NCI-H2227 treated with DMSO at 0.1 percent for 48 hours (cell line): ENCODE measurements at places on chromosomes 6 and 20.

GRCh38 chr6:163455552-163455951, 41.0 kb downstream of the QKI start:
- DNase-seq: no peak

GRCh38 chr20:20010639-20011500, 6.3 kb upstream of the NAA20 start:
- DNase-seq: peak; percentile 21

DNA sequence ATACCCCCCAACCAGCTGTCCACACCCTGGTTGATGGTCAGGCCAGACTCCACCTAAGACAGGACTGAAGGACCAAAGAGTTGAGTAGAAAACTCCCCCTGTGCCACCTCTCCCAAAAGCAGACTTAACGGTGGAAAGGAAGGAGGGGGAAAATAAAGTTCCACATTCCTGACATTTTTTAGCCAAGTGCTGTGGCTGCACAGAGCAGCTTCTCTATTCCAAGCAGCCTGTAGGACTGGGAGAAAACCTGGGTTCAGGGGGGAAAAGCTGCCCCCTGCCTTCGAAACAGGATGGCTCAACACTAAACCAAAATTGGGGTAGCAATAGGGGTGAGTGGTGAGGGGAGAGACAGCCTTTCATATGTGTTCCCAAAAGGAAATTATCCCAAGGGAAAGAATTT, 3.6 kb downstream of the TRAM2 start:
- no peak for DNase-seq

- DNase-seq: no peak
Measured at GRCh38 chr6:142138876-142139275, 6.2 kb downstream of the GJE1 start.

GRCh38 chr20:39800548-39800947, 838.4 kb downstream of the DHX35 start:
- no peak for DNase-seq

GRCh38 chr20:17845701-17846475, 122.7 kb downstream of the SNX5 start:
- DNase-seq: no peak

GRCh38 chr6:111725446-111726112, 119.9 kb upstream of the TRAF3IP2 start:
- no peak for DNase-seq

GRCh38 chr20:41457173-41457857, 90.7 kb upstream of the EMILIN3 start:
- DNase-seq: no peak

GRCh38 chr6:1201547-1202200, 110.2 kb upstream of the FOXQ1 start:
- no peak for DNase-seq

DNA sequence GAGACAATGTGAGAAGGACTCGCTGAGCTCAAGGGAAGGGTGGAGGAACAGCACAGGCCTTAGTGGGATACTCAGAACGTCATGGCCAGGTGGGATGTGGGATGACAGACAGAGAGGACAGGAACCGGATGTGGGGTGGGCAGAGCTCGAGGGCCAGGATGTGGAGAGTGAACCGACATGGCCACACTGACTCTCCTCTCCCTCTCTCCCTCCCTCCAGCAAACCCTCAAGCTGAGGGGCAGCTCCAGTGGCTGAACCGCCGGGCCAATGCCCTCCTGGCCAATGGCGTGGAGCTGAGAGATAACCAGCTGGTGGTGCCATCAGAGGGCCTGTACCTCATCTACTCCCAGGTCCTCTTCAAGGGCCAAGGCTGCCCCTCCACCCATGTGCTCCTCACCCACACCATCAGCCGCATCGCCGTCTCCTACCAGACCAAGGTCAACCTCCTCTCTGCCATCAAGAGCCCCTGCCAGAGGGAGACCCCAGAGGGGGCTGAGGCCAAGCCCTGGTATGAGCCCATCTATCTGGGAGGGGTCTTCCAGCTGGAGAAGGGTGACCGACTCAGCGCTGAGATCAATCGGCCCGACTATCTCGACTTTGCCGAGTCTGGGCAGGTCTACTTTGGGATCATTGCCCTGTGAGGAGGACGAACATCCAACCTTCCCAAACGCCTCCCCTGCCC, 1.7 kb downstream of the TNF start:
- DNase-seq: no peak

DNA sequence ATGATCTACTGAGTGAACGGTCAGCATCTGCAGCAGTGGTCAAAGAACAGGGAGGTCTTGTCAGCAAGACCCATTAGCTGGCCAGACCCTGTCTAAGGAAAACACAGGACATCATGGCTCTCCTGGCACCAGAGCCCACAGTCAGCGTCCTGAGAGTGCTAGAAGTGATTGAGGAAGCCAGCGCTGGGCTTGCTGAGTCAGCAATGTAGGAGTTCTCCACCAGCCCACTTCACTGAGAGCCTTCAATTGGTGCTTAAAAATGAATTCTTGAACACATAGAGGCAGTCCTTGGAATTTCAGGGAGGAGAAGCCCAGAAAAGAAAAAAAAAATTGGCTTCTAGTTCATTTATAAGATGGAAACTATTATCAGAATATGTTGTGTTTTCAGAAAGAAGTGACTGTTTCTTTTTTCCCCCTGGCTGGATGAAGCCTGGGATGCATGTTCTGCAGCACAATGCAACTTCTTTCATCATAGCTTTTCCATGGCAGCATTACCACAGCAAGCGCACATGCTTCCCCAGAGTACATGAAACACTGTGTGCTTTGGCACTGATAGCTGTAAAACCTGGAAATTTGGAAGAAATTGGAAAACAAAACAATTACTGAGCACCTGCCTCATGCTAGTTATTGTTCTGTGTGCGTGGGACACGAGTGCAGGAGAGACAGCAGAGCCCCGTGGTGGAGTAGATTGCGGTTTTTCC, 899.9 kb downstream of the C6orf118 start:
- DNase-seq: no peak

DNA sequence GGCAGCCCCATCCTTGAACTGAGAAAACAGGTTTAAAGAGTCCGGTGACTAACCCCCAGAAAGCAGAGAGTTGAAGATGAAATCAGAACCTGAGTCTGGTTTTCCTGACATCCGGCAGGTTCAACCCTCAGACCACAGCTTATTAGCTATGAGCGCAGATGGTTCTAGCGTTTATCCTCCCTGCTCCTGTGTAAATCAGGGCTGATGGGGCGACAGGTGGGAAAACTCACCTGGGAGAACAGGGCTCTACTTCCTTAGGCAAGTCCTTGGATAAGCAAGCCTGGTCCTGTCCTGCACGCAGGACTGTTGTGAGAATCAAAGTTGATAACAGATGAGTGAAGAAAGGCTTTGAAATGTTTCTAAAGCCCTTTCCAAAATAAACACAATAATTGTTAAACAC, 31.4 kb downstream of the GHRH start:
- DNase-seq: no peak

DNA sequence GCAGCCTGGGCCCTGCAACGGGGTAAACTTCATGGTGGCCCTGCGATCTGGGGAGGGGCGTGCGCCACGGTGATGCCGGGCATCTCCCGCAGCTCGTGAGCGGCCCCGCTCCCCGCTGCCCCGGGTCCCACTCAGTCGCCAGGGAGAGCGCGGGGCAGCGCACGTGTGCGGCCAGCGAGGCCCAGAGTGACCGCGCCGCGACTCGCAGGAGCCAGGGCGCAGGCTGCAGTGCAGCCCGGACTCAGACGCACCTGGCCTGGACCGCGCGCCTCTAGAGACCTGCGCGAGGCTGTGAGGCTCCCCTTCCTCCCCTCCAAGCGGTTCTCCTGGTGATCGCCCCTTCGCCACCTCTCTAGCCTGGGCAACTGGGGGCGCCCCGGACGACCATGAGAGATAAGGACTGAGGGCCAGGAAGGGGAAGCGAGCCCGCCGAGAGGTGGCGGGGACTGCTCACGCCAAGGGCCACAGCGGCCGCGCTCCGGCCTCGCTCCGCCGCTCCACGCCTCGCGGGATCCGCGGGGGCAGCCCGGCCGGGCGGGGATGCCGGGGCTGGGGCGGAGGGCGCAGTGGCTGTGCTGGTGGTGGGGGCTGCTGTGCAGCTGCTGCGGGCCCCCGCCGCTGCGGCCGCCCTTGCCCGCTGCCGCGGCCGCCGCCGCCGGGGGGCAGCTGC, 652 bp downstream of the BMP6 start:
- DNase-seq: no peak

DNA sequence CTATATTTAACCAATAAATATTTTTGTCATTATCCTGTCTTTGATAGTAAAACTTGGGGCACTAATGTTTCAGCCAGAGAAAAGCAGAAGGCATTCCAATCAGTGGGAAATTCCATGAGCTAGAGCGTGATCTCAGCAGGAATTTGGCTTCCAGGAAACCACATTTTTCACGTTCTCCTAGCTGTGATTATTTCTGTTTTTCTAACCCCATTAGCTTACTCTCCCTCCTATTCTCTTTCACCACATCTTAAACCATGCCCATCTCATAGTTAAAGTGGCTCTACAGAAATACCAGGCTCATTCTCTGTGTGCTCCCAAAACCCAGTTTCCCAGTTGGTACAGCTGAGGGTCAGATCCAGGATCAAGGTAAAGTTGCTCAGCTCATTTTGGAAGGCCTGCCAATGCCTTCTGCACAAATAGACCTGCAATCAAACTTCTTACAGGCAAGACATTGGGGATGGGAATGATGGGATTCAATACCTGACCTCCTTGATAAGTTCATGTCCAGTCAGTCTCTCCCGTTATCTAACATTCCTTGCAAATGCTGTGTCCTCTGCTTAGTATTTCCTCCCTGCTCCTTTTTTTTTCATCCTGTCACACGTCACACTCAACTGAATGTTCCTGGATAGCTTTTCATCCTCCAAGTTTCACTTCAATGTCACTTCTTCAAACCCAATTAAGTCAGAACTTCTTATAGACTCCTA, 33.1 kb upstream of the TMEM30A start:
- no peak for DNase-seq

GRCh38 chr20:12014276-12014675, 96.6 kb downstream of the BTBD3 start:
- DNase-seq: no peak

DNA sequence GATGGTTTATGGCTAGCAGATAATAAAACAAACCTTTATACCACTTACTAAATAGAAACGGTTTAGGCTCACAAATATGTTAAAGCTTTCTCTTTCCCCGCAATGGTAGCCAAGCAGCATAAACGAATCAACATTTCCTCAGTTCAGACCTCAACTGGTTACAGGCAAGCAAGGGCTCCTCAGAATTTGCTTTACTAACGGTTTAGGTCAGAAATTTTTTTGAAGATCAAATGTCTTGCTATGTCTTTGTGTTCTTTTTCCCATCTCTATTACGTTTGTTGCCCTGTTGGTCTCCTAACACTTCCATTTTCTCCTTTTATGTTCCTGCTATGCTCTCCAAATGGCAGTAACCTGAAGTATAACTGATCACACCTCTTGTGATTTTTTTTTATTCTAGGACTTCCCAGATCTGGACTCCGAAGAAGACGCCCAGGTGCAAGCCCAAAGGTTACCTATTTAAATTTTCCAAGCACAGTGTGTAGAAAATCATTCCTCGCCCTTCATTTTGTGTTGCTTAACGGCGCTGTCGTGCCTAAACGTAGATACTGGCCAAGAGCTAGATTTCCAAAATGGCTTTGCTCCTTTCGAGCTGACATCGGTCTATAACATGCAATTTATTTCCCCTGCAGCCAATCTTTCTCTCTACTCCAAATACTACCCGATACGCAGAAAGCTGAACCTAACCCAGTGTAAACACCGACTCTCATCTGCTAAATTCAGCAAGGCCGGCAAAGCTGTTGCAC, 717 bp upstream of the ASF1A start:
- DNase-seq: peak; percentile 90

- DNase-seq: no peak
Measured at GRCh38 chr6:16800942-16801341, 39.7 kb upstream of the ATXN1 start.
